Suppressor macrophage treated with lipopolysaccharide for 4 hours (primary cell): ENCODE measurements at places on chromosomes 6 and 20.

DNA sequence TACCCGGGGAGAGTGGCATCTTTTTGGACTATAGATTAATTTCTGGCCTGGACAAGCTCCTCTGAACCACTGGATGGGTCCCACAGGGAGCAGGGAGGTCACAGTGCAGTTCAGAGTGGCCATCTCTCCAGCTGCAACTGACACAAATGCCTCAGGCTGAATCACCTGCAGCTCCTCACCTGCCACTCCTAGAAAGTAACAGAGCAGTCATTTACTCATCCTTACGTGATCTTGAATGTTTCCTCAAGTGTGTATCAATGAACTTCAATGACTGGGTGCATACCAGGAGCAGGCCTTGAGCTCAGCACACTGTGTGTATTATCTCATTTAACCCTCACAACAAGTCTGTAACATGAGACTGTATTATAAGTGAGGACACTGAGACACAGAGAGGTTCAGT is 40.0 kb upstream of the SIRPG start:
- DNase-seq = no peak

GRCh38 chr6:87558446-87558845 is 31.3 kb downstream of the RARS2 start:
- DNase-seq = no peak

DNA sequence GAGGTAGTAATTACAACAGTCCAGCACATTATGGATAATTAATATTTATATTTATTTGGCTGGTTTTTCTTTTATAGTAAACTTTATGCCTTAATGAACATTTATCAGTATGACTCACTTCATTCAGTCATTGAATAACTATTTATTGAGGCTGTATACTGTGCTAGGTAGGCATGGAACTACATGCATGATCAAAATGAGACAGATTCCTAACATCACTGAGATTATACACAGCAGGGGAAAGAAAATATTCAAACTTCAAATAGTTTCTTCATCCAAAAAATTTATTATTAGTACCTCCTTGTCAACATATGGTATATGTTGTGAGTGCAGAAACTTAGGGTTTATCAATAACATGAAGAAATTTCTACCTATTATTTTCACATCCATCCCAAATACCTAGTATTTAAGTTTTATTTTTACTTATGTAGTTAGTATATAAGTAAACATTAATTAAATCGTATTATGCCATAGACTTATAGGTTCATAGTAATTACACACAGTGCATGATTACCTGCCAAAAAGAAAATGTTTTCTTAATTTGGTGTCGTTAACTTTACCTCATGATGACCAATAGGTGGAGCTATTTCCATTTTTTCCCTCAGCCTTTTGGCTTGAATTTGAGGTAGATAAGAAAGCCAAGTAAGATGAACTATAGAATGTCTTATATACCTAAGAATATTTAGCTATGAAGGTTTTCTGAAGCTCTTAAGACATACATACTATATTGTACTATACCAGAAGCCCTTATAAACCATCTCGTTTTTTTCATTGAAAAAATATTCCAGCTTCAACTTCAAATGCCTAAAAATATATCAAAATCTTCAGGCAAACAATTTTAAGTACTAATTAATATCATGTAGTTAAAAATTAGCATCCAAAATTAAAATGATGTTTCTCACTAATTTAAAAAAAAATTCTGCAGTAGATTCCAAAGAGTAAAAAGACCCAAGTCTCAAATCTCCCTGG is 12.5 kb upstream of the TMEM30A start:
- peak; percentile 80 for DNase-seq

GRCh38 chr6:33426590-33427511 is 7.0 kb downstream of the SYNGAP1 start:
- no peak for DNase-seq
